Aorta (tissue), 5 donors: ENCODE measurements at places on chromosomes 12 and 14. TPM values are rescaled to one million over a fixed set of nuclear protein-coding genes. Genes with fewer than 3 reads are reported as not detected.

Gene VWF
- polyA plus RNA-seq, result 37.3 TPM

Gene TEX22
- polyA plus RNA-seq, result 0.18 TPM

Gene DLK1
- 0.13 TPM for polyA plus RNA-seq

Gene INHBC
- not detected for polyA plus RNA-seq

Gene PLEK2
- 0.87 TPM for polyA plus RNA-seq

Gene DACT1
- polyA plus RNA-seq, result 7.5 TPM

Gene MMP17
- polyA plus RNA-seq, result 5.4 TPM

Gene SERPINA10
- polyA plus RNA-seq, result not detected
